ENCODE measurements at places on chromosomes 5 and 9.

GRCh38 chr5:135373736-135374515 lies 25.1 kb downstream of the MACROH2A1 start:
- DNase-seq: no peak

GRCh38 chr9:82997476-82998140 lies 65.3 kb downstream of the RASEF start:
- no peak for DNase-seq

DNA sequence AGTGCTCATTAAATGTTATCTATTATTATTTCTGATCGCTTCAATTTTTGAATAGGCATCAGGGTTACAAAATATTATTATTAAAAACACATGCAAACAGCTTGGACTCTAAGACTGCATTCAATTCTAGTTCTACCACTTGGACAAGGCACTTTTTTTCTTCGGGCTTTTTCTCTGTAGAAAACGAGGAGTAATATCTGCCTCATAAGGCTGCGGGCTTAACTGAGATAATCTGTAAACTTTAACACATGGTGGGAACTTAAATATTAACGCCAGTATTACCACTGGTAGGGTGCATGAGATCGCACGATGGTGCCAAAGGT lies 511 bp upstream of the SPDL1 start:
- no peak for DNase-seq

DNA sequence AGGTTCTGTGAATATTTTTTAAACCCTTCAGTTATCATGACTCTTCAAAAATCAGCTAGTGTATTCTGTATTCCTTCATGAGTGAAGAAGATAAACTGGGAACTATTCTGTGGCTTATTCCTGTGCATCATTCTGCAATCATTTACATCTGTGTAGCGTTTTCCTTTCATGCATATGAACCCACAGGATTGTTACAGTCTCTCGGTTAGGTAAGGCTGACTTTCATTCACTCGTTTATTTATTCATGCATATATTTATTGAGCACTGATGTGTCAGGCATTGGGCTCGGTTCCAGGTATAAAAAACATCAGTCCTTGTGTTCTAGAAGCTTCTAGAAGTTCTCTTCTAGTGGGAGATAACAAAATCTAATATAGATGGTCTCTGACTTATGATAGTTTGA lies 318.4 kb downstream of the MAN2A1 start:
- DNase-seq: no peak

DNA sequence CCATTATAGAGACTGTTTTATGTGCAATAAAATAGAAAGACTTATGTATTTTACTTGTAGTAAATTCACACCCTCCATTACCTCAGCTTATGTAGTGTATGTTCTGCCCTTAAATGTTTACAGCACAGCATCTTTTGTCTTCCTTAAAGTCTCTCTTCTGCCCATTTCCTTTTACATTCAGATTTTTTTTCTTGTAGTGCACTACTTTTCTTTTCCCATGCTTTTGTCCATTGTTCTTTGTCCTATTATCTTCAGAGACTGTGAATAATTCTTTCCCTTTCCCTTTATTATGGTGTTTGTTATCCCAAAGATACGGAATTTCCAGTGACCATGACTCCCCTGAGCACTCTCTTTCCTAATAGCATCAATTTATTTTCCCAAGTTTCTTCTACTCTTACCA lies 66.1 kb upstream of the TYRP1 start:
- DNase-seq: no peak

DNA sequence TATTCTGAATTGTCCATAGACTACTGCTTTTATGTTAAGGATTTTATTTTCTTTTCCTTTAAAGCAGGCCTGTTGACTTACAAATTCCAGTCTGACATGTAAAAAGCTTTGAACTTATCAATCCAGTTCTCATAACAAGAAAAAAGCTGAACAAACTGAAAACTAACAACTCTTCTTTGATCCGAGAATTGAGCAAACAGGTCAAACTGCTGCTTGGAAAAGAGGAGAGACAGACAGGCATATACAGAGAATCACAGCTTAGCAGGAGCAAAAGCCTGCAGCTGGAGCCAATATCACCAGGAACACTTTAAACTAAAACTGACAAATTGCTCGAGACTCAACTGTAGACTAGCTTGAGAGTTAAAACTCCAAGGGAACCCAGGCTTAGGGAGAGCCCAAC lies 85.8 kb downstream of the HINT1 start:
- no peak for DNase-seq

GRCh38 chr9:83620841-83621636 lies 1.9 kb upstream of the IDNK start:
- peak; percentile 55 for DNase-seq

All from activated naive CD4-positive, alpha-beta T cell treated with anti-CD3 and anti-CD28 coated beads, Interleukin-2, amount 10 ng/mL, durations not matched to agents 7 days and 5 days (primary cell).